ENCODE measurements at places on chromosomes 4 and X. TPM values are rescaled to one million over a fixed set of nuclear protein-coding genes. Genes with fewer than 3 reads are reported as not detected.

Gene PTCHD1
- 1.3 TPM for total RNA-seq

Gene PF4V1
- not detected for total RNA-seq

Gene STOX2
- total RNA-seq, result 26.7 TPM

Gene ODAPH
- total RNA-seq, result not detected

Gene PITX2
- 1.3 TPM for total RNA-seq

Gene SORCS2
- 29.5 TPM for total RNA-seq

Gene ASB9
- total RNA-seq, result not detected

Gene LARP7
- 40.9 TPM for total RNA-seq

Gene REPS2
- total RNA-seq, result 3.1 TPM

Gene H2AZ1
- 246 TPM for total RNA-seq

Gene CT45A10
- total RNA-seq, result not detected

Gene SLC4A4
- total RNA-seq, result 0.86 TPM

Gene MTTP
- total RNA-seq, result not detected

Gene OTUD6A
- not detected for total RNA-seq

Gene NR3C2
- total RNA-seq, result 0.29 TPM

Gene SOX3
- total RNA-seq, result 0.71 TPM

Gene HNRNPD
- total RNA-seq, result 253 TPM

Gene GPC4
- 32.8 TPM for total RNA-seq

Gene MTNR1A
- total RNA-seq, result not detected

Gene CYBB
- total RNA-seq, result 0.61 TPM

Gene DSPP
- not detected for total RNA-seq

Gene LNX1
- total RNA-seq, result 0.10 TPM

Gene ARHGAP6
- total RNA-seq, result 3.6 TPM

Gene RBMXL3
- total RNA-seq, result not detected

Gene TMEM31
- not detected for total RNA-seq

Gene PAQR3
- 53.2 TPM for total RNA-seq

Gene DHX15
- total RNA-seq, result 178 TPM

Gene FHDC1
- 42.0 TPM for total RNA-seq

Gene APELA
- 0.88 TPM for total RNA-seq

Data from glutamatergic neuron (in vitro differentiated cells).